ENCODE measurements at places on chromosomes 7 and 10.

DNA sequence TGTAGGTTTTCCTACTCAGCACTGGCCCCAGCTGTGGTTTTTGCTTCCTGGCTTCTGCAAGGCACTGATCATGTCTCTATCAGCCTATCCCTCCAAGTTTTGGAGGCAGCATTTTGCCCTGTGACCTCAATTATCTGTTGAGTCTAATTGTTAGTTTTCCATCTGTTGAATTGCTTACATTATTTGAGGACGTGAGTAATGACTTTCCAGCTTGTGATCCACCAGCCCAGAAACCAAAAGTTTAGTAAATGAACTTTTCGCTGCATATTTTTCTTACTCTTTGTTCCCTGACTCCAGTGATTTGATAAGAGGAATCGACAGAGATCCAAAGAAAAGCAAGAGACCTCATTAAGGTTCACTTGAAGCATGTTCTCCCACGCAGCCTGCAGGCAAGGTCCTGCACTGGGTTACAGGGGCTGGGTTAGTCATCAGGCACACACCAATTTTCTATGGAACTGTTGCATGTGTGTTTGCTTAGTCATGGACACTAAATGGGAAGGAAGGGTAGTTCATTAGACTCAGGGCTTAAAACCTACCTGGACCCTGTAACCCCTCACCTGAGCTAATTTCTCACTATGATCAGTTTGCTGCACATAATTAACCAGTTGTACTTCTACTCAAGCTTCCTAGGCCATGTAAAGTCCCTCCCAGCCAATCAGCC, 57.2 kb downstream of the AKR1E2 start:
- no peak for DNase-seq

DNA sequence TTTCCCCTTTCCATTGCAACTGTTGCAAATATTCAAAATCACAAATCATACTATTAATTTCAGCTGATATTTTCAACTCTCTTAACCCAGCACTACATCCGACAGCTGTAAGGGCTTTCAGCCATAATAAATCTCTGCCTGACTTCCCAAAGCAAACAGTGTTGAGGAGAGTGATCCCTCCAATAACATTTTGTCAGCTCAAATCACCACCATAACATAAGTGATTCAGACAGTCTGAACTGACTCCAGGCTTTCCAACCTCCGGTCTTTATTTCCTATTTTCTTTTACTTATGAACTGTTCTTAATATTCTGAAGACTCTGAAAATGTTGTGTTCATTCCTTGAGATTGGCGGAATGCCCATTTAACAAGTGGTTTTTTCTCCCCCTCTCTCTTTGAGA, 1085.9 kb downstream of the GATA3 start:
- DNase-seq = no peak

GRCh38 chr7:35694161-35694783, 663 bp downstream of the HERPUD2 start:
- DNase-seq = no peak

GRCh38 chr7:29229066-29229465, 34.5 kb downstream of the CHN2 start:
- no peak for DNase-seq

- DNase-seq = no peak
These were observed 110.6 kb upstream of the GLI3 start for GRCh38 chr7:42347616-42348015.

- no peak for DNase-seq
These were observed 17.4 kb upstream of the ZNF716 start for GRCh38 chr7:57432583-57432982.

- DNase-seq = no peak
These were observed 5.3 kb upstream of the LRRC61 start for GRCh38 chr7:150317748-150318444.

GRCh38 chr10:83572036-83572435, 567.3 kb upstream of the GHITM start:
- no peak for DNase-seq

GRCh38 chr10:57014758-57015157, 653.7 kb upstream of the ZWINT start:
- DNase-seq = no peak

- no peak for DNase-seq
These were observed 1098.5 kb upstream of the LRRTM3 start for GRCh38 chr10:65827359-65827758.

DNA sequence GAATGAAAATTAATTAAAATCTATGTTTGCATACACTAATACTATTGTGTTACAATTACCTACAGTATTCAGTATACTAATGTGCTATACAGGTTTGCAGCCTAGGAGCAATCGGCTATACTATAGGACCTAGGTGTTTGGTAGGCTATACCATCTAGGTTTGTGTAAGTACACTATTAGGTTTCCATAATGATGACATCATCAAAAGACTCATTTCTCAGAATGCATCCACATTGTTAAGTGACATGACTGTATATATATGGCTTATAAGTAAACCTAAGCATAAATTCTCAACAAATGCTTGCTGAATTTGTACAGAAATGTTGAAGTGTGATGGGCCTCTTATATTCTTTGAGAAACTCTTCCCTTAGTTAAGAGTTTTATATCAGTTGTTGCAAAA, 206.5 kb upstream of the ZWINT start:
- DNase-seq = no peak

DNA sequence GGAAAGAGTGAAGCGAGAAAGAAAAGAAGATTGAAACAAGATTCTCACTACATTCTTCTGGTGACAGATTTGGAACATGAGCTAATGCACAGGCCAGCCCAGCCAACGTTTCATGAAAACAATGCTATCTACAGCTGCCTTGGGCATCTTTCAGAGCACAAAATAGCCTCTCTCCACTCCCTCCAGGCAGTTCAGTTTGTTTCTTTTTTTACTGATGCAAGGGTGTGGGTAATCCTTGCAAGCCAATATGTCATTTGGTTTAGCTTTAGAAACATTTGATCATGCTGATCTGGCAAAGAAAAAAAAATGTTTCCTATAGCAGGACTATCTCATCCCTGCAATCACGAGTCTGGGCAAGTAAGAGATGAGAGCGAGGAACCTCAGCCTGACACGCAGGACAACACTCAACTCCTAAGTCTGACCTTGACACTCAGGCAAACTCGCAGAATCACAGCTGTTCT, 35.9 kb downstream of the SVIL start:
- DNase-seq = no peak

DNA sequence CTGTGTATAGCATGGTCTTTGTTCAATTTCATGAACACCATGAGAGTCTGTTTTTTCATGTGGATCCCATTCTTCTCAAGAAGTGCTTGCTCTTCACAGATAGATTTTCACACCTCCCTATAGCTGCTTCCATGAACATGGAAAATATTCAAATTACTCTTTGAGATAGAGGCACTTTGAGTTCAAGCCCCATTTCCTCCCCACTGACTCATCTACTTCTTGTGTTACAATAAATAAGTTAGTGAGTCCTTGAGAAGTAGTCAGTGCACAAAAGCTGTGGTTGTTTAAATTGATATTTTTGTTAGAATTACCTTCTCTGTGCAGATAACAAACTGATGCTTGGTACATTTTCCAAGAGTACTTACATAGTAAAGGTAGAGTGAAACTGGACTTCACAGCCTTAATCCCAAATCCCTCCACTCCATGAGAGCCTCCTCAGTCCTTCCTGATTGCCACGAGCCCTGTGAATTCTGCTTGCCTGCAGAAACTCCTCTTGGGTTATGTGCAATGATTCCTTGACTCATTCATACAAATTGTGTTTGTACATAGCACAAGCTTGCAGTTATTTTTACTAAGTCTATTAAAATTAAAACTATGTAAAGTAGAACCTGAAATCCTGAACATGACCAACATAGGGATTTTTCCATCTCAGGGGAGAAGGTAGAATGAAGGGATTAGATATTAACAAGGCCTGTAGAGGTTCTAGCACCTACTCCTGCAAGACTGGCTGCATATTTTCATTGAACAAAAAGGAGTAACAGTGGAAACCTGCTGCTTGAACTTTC, 496.2 kb downstream of the TNS3 start:
- no peak for DNase-seq

All from putamen (tissue), 1 donor.